ENCODE measurements at places on chromosomes 2 and 18.

DNA sequence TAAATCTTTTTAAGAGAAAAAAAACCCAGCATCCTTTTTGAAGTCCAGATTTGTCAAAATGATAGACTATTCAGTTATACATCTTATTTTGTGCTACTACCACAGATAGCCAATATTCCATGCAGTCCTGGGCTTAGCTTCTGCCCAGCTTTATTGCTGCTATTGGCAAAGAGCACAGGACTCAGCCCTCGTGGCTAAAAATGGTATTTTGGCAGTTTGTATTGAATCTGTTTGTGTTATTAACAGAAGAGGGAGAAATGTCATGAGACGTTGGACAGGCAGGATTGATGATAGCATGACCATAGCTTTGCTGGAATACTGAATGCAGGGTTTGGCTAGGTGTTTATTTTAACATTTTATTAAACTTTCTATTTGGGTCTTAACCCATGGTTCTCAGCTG lies 19.4 kb downstream of the ELAC1 start:
- no peak for DNase-seq

DNA sequence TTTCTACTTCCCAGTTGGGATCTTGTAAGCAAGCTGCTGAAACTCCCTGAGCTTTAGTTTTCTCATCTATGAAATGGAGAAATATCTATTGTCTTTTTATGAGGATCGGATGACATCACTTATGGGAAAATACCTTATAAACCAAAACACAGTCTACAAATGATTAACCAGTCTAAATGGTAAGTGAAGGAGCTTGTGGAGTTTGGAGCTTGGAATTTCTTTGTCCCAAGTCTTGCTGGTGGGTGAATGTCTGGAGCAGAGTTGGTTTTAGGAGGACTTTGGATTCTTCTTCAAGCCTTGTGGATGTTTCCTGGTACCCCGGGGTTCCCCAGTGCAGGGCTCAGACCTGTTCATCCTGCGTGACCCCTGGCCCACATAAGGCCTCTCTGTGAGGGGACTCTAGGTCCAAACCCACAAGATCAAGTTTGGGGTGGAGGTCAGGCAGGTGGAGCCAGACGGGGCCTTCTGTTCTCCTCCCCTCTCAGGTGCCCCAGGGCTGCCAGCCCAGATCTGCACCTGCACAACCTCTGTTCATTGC lies 43.2 kb downstream of the FOSL2 start:
- DNase-seq, result no peak

GRCh38 chr2:17758118-17758517 lies 4.2 kb downstream of the GEN1 start:
- DNase-seq, result no peak

- no peak for DNase-seq
Measured at GRCh38 chr18:76507830-76508385, 12.9 kb upstream of the ZNF516 start.

DNA sequence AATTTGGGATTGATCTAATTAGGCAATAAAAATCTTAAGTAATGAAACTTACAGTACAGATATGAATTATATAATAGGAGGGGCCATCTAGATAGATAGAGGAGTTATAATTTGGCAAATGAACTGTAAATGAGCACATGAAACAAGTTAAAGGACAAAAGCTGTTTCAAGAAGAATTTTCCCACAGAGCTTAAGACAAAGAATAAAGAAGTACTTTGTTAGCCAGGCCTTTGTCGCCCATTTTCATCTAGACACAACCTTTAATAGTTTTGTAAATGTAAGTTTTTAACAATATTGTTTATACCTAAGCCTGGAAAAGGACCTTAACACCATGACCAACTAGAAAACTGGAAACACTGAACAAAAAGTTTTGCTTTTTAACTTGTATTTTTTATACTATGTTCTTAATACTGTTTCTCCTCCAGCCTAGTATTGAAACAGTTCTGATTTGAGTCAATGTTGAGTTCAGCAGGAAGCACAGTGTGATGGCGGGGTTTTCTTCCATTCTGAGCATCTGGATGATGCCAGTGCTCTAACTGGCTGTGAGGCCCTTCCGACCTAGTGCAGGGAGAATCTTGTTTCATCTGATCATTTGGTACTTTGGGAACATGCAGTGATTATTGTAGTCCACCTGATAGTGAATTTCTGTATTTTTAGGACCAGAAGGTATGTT lies 37.6 kb downstream of the FARP2 start:
- no peak for DNase-seq

- no peak for DNase-seq
Measured at GRCh38 chr18:35267809-35268208, 22.2 kb downstream of the ZSCAN30 start.

- no peak for DNase-seq
Measured at GRCh38 chr2:25241452-25241851, 73.1 kb upstream of the POMC start.

DNA sequence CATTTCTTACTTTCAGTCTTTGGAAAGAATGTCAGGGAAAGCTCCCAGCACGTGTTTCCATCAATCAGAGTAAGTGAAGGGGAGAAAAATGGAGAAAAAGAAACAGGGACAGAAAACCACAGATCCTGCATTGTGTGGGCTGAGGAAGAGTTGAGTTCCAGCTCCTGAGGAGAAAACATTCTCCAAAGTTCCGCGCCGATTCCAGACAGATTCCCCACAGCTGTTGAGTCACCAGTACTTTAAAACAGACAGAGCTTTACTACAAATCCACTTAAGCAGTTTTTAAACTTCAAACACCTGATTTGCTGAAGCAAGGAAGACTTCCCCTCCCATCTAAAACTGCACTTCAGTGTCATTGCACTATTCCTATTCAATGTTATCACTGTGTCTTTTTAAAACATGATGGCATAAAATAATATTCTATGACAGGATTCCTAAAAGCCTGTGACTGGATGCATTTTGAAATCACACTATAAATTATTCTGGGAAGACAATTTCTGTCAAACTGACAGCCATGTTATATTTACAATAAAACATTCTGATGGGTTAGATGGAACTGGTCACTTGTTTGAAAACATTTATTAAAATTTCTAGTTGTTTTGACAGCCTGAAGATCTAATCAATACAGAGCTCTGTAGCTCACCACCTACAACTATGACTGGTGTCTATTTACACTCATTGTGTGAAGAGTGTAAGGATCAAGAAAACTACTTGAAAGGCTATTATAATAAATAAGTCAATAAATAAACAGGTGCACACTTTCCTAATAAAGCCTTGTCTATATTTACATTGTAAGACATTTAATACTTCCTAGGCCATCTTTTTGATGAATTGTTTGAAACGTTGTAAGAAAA lies 40.9 kb downstream of the TCF4 start:
- DNase-seq, result no peak

DNA sequence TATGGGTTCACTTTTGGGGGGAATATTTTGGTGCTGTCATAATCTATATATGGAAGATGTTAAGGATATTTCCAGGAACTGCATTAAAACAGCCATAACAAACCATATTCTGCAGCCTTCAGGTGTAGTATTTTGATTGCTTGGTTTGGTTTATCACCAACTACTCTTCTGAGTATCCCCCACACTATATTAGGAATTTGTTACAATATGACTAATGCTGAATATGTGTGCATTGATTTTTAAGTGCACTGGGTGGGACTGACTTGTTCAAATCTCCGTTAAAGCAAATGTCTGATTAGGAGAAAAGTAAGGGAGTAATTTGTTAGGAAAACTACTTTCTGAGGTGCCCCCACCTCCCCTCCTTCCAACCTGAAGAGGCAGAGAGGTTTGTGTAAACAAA lies 47.7 kb downstream of the SPTBN1 start:
- no peak for DNase-seq

GRCh38 chr2:241390301-241391206 lies 34.5 kb downstream of the FARP2 start:
- no peak for DNase-seq

- no peak for DNase-seq
Measured at GRCh38 chr18:21803495-21803894, 62.9 kb downstream of the MIB1 start.

GRCh38 chr2:190572246-190572645 lies 37.7 kb upstream of the NEMP2 start:
- no peak for DNase-seq

DNA sequence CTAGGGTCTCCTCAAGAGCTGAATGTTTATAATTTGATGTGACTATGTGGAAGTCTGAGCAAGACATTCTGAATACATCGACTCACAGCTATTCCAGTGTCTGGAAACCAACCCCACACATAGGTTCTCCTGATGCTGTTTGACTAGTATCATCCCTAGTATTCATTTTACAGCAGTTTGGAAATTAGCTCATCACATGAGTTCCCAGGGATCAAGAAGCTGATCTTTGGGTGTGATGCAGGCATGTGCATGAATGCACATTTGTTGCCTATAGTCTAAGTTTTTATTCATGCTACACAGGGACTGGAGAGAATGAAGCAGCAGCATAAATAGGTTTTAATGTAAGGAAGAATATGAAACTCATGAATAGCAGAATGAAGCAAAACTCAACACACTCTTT lies 284.3 kb upstream of the SPRED2 start:
- no peak for DNase-seq

- no peak for DNase-seq
Measured at GRCh38 chr2:209451209-209451834, 27.5 kb downstream of the MAP2 start.

GRCh38 chr18:43160509-43160908 lies 45.0 kb upstream of the RIT2 start:
- no peak for DNase-seq

DNA sequence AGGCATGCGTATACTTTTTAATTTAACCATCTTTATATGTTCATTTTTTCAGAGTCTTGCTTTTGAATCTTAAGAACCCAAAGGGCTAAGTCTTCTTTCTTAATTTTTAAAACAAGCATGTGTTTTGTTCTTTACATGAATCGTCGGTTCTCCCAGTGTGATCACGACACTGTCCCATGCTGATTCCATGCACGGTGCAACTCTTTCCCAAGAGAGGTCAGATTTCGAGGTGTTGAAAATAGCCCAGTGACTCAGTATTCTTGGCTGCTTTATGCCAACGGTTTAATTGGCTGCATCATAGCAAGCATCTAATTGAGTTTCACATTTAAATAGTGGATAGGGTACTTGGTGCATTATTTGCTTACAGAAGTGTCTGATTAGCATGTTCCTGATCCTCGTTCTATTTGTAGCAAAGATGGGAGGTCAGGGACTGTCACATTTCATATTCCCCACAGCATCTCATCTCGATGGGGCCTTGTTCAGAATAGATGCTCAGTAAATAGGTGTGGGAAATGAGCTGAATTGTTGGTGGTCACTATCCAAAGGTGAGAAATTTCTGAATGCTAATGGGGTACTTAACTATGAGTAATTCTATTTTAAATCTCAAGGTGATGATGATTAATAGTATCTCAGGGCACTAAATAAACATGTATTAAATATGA lies 2.8 kb downstream of the NPAS2 start:
- no peak for DNase-seq

GRCh38 chr2:36616947-36617346 lies 19.0 kb upstream of the FEZ2 start:
- no peak for DNase-seq

DNA sequence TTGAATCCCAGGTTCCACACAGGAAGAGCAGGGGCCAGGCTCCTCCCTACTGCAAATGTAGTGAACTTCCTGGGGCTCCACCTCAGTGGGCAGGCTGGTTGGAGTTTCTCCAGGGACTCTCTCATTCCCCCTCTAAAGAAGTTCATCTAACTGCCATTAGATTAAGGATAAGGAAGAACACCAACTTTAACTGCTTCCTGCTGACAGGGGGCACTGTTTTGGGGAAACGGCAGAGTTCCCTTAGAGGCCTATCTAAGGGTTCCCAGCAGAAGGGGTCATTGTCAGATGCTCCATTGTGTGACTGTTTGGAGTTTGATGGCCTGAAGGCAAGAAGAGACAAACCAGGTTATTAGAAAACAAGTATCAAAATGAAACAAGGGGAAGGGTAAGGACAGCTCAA lies 2159.7 kb upstream of the PIK3C3 start:
- no peak for DNase-seq

DNA sequence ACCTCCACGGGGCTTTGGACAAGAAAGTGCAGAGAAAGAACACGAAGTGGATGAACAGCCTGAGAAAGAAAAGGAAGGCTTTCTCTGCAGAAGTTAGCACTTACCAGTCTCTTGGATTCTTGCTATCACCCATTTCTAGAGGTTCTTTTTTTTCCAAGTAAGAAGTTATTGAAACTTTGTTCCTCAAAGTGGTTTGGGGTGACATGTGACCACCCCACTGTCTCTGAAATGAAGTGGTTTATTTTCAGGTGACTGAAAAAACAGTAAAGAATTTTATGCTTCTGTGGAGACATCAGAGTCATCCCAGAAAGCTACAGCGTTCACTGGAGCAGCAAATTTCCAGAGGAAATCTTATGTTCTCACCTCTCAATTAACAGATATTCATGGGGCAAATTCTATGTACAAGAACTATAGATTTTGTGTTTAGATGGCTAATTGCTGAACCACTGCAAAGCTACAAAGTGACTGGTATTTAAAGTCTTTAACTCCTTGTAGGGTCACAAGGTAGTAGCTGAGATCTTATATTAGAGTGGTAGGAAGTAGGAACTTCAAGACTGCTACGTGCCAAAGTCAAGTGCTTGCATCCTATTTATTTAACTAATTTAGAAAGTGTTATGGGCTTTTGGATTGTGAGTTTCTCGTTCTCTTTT lies 267.5 kb downstream of the TGIF1 start:
- no peak for DNase-seq

GRCh38 chr2:74751981-74752851 lies 81.7 kb upstream of the HK2 start:
- DNase-seq, result no peak

DNA sequence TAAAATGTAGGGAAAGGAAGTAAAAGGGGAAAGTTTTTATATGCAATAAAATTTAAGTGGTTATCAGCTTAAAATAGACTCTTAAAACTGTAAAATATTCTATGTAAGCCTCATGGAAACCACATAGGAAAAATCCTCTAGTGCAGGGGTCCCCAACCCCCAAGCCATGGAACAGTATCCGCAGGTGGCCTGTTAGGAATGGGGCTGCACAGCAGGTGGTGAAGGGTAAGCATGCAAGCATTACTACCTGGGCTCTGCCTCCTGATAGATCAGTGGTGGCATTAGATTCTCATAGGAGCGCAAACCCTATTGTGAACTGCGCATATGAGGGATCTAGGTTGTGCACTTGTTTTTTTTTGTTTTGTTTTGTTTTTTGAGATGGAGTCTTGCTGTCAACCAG lies 1409.3 kb upstream of the CDH2 start:
- no peak for DNase-seq

All from stimulated activated CD8-positive, alpha-beta memory T cell treated with anti-CD3 and anti-CD28 coated beads, Interleukin-4, amount 100 ng/mL, for 1 hour (primary cell).